ENCODE measurements at places on chromosomes 2 and 18.
A peak's percentile ranks its signal among the peaks of the same experiment; 100 is the strongest.

- no peak for DNase-seq
Measured at GRCh38 chr2:178993788-178994187, 56.1 kb downstream of the CCDC141 start.

- DNase-seq, result no peak
Measured at GRCh38 chr2:126888046-126888445, 10.6 kb upstream of the TEX51 start.

DNA sequence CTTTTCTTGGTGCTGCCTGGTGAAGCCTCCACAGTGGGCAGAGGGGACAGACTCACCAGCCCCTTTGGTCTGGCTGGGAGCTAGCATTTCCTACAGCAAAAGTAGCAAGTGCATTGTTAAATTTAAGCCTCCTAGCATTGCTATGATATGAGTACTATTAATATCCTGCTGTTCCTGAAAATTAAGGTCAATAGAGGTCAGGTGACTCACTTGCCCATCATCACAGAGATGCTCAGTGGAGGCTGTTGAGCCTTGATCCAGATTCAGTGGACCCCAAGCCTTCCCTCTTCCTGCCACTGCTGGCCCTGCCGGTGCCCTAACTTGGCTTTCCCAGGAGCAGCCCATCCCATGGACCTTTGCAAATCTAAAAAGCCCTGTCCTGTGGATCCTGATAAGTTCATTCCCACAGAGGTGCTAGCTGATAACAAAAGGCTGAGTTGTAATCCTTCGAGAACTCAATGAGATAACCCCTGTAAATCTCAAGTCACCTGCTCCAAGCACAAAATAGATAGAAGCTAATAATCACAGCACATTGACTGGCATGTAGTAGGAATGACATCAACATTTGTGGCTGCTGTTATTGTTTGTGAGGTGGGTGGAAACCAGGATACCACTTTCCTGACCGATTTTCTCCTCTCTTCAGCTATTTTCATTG lies 84.4 kb downstream of the THNSL2 start:
- no peak for DNase-seq

DNA sequence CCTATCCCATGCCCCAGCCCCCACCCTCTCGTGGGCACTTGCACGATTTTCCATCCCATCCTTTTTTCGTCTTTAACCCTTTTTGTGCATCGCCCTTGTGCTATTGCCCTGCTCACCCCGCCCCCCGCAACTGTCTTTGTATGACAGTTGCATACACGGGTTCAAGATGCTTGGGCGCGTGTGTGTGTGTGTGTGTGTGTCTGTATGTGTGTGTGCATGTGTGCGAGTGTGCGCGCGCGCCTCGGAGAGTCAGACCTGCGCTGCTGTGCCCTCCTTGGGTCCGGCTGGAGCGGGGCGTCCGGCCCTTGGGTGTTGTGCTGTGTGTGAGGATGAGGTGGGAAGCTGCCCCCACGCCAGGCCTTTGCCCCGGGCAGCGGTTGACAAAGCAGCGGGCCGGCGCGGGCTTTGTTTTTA lies 230.7 kb downstream of the HAUS1 start:
- DNase-seq, result no peak

GRCh38 chr2:23596316-23596885 lies 211.4 kb downstream of the KLHL29 start:
- DNase-seq, result no peak

DNA sequence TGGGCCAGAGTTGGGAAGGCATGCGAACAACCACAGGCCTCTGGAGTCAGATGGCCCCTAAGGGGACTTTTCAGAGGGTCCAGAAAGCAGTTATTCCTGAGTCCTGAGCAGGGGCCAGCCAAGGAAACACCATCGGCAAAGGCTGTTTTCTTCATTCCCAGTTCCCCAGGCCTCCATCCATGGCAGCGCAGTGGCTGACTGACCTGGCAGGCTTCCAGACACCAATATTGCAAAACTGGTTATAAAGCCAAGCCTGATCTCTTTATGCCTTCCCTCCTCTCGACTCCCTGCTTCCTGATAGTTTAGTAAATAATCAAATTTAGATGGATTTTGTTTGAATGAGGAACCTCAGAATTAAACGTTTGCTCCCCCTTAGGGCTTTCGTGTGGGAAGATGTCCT lies 133.4 kb upstream of the ITGA6 start:
- peak; percentile 30 for DNase-seq

Measured in common myeloid progenitor, CD34-positive (primary cell).